Hypothalamus (tissue), 51 donors: ENCODE measurements at places on chromosomes 2 and 18.

- DNase-seq, result no peak
Measured at GRCh38 chr18:52670896-52671295, 330.9 kb downstream of the DCC start.

DNA sequence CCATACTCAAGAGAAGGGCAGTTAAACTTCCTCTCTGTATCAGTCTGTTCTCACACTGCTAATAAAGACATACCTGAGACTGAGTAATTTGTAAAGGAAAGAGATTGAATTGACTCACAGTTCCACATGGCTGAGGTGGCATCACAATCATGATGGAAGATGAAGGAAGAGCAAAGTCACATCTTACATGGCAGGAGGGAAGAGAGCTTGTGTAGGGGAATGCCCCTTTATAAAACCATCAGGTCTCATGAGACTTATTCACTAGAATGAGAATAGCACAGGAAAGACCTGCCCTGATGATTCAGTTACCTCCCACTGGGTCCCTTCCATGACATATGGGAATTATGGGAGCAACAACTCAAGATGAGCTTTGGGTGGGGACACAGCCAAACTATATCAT lies 1.4 kb upstream of the IL36B start:
- no peak for DNase-seq

GRCh38 chr2:204576362-204576979 lies 31.2 kb downstream of the PARD3B start:
- no peak for DNase-seq

DNA sequence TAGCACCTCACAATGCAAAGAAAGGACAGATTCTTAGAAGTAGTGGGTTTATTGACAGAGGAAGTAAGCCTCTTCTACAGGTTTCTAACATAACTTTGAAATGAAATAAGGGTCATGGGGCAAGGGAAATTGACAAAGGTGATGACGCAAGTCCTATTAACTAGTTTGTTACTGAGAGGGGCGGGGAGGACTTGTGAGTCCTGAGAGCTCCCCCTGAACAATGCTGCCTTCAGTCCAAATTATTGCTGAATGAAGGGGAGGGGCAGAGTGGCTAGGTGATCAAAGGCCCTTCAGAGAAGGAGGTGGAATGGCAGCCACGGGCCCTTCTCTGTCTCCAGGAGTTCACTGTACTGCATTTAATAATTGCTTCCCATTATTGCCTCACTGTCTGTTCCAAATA lies 390.0 kb downstream of the MEIS1 start:
- DNase-seq, result no peak

DNA sequence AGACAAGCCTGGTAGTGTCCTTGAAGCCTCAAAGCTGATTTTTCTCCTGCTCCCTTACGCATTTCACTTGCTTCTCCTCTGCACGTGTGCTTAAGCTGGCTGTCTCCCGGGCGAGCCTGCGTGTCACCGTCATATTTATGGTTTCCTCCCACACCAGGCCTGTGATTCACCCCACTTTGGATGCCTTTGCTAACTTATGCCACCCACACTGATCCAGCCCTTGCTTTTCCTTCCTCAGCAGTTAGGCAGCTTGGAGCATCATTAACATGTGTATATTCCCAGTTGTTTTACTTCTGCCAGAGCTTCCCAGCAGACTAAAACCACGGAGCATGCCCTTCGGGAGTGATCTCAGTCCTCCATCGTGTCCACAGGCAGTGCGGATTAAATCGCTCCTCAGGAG lies 2.2 kb downstream of the ST3GAL5 start:
- peak; percentile 47 for DNase-seq

- no peak for DNase-seq
Measured at GRCh38 chr2:190065839-190066238, 3.3 kb upstream of the MSTN start.

DNA sequence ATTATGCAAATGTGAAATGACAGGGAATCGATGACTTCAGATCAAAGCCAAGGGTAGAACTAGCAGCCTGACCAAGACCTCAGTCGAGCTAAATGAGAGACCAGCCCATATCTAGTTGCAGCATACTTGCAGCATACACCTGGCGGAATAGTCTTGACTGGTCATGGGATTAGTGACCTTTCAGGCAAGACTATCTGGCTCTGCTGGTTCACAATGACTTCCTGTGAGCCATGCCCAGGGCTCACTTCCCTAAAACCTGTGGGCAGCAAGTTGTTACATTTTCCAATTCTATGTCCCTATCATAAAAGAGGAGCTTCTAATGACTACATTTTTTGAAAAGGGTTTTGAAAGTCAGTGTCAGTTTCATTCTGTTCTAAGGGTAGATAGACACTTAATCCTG lies 1624.9 kb upstream of the CELF4 start:
- DNase-seq, result no peak

DNA sequence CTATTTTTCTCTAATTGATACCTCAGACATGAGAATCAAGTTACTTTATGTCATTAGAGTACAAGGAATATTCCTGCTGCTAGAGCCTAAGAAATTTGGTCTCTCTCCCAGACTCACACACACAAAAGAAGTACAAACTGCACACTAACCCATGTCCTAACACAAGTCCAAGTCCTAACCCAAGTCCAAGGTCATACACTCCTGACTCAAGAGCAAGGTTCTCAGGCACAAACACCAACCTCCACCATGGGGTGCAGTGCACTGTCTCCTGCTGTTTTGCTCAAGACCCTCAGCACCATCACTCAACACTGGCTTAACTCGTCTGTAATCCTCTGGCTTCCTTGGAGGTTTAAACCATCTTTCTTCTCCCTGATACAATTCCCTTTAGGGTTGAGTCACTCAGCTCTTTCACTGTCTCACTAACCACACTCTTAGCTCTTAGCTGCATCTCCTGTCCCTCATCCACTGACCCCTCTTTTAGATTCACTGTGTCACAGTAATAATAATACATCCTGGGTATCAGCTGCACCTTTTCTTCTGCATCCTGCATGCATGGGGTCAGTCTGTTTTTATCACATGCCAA lies 129.8 kb downstream of the BCL2L11 start:
- DNase-seq, result no peak

DNA sequence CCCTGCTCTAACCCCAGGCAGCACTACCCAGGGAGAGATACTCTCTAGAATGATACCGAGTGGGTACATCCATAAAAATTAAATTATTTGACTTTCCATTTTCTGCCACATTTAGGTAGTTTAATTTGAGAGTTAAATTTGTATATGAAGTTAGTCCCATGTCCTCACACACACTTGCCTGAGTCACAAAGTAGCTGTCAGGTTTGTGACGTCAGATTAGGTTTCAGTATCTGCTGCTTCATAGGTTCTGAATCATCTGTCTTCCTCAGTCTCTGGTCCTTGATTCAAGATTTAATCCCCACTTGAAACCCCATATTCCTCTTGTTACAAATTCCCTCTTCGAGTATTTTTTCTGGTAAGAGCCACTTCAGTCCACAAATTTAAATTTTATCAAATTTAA lies 738.6 kb upstream of the FAM98A start:
- DNase-seq, result no peak

DNA sequence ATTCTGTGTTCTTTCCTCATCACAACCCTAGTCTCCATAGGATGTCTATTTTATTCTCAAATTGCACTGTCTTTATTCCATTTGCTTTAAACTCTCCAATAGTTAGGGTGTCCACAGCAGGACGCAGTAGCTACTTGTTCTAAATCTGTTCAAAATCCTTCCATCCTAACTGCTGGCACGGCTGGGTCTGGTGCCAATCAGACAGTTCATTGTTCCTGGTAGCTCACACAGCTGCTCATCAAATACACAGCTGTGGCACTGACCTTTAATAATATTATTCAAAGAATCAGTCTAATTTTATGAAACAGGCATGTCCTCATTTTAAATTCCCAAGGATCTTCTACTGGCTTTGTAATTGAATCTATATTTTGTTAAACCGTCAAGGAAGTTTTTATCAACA lies 59.7 kb upstream of the TMEFF2 start:
- no peak for DNase-seq

DNA sequence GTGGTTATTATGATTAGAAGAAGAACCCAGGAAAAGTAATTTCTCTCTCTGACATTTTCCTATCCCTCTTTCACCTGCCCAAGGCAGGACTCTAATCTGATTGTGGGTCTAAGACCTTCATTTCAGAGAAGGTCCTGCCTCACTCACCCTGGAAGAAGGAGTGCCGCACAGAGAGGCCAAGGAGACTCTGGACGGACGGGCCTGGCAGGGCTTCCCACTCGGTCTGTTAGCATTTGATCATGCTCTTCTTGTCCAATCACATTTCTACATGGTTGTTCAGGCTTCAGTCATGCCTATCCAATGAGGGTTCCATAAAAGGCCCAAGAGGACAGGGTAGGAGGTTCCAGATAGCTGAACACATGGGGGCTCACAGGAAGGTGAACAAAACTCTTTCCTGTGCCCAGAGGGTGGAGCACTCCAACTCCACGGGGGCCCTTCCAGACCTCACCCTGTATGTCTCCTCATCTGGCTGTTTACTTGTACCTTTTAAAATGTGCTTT lies 27.0 kb downstream of the ZNF892 start:
- DNase-seq, result no peak

DNA sequence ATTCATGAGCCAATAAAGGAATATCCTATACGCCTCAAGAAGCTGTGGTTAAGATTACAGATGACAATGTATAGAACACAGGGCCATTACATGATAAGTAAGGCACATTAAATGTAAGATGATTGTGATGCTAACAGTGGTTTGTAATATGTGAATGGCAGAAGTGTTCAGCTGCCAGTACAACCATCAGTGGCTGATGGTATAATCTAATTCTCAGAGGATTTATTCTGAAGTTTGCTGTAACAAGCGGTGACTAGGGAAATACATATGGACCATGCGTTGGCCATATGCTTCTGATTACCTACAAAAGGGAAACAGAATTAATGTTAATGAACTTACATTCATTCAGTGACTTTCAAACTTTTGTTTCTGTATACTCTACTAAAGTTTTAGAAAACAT lies 750.8 kb upstream of the KLHL29 start:
- DNase-seq, result no peak

DNA sequence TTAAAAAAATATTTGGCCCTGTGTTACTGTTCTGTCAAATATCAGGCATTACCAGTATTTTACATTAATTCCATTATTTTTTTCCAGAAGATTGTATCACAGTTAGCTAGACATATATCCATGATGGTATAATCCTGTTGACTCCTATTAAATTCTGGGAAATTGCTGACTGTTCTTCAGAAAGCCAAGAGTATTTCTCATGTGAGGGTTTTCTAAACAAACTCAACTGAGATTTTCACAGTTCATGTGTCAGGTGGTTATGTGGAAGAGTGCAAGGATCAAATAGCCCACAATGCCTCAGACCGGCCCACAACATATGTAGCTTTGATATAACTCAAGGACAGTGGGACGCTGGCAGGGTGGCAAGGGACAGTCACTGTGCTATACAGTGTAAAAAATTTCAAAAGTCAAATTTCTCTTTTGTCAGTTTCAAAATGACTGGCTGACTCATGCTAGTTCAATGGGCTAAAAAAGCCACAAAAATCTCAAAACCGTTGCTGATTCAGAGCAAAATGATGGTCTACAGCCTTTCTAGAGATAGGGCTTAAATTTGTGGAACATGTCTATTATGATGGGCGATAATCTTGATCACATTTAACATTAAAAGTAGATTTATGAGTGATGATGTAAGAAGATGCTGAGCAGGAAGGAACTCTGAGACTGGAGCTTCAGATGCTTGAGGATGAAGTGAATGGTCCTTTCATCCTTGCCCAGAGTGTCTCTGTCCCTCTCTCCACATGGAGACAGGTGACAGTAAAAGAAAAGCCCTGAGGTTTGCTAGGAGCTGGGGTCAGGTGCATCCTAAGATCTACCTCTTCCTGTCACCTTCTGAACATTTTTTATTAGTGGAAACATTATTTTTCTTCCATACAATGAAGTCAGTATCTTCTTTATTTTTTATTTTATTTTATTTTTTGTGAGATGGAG lies 175.8 kb upstream of the PIEZO2 start:
- DNase-seq, result no peak

DNA sequence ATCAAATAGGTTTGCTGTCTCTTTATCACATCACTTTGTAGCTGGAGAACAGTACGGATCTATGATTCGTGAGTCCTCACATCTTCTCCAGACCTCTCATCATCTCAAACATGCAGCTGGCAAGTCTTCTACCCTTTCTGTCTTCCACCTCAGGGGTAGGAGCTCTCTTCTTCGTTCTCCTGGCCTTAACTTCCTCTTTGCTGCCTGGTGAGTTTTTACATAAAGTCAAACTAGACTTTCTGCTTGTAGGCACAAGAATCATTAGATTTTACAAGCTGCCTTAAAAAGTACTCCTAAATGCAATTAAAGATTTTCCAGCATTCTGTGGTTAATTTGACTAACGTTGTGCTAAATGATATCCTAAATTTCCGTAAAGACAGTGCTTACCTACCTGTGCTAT lies 43.7 kb upstream of the TANK start:
- DNase-seq, result no peak

GRCh38 chr2:172223601-172224054 lies 120.9 kb upstream of the DLX2 start:
- DNase-seq, result no peak

GRCh38 chr2:73877071-73877802 lies 15.6 kb upstream of the ACTG2 start:
- no peak for DNase-seq

GRCh38 chr2:21441442-21441841 lies 317.7 kb downstream of the TDRD15 start:
- DNase-seq, result no peak

DNA sequence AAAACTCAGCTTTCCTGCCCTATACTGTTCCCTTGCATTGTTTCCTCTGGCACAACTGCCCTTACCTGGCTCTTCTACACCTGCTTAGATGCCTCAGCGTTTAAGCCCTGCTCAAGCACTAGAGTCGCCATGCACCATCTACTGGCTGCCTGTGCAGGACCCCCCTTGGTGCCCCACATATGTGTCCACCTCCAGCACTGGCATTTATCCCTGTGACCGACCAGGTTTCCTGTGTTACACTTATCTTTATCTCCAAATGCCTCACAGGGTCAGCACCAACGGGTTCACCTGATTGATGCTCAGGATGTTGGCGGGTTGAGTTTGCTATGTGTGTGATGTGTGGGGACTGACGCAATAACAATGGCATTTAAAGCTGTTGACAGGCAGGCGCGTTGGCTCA lies 177.5 kb downstream of the TMEM18 start:
- DNase-seq, result no peak

DNA sequence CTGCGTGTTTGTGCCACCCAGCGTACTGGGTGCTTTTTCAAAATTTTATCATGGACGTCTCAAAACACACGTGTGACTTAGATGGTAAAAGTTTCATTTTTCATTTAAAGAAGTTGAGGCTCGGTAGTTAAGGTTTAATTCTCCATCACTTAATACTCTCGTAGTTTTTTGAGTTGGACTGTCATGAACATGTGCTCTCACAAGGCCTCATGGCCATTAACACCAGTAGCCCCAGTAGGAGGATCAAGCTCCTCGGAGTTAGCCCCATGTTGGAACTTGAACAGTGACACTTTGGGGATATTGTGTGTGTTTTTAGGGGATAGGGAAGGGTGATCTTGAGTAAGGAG lies 15.3 kb downstream of the NMUR1 start:
- DNase-seq, result no peak

GRCh38 chr18:13232971-13233786 lies 14.6 kb downstream of the LDLRAD4 start:
- no peak for DNase-seq

GRCh38 chr2:18387441-18388206 lies 172.8 kb downstream of the RDH14 start:
- DNase-seq, result peak; percentile 50

GRCh38 chr2:187397886-187398285 lies 50.2 kb downstream of the CALCRL start:
- DNase-seq, result no peak
